ENCODE measurements at places on chromosomes 11 and 22. TPM values are rescaled to one million over a fixed set of nuclear protein-coding genes. Genes with fewer than 3 reads are reported as not detected.

The CHRDL2 gene
- total RNA-seq = not detected

The APOL3 gene
- total RNA-seq = 111 TPM

The TRIM6 gene
- total RNA-seq = not detected

The SYT8 gene
- total RNA-seq = not detected

The VSIG10L2 gene
- not detected for total RNA-seq

The LRRC32 gene
- total RNA-seq = 2.4 TPM

The MPPED2 gene
- 1.7 TPM for total RNA-seq

The CREB3L1 gene
- not detected for total RNA-seq

The GTSE1 gene
- 0.14 TPM for total RNA-seq

The TSPAN18 gene
- 23.0 TPM for total RNA-seq

The KCNJ11 gene
- total RNA-seq = 0.08 TPM

The NPAS4 gene
- not detected for total RNA-seq

The NXPE4 gene
- not detected for total RNA-seq

The PKNOX2 gene
- not detected for total RNA-seq

The PC gene
- total RNA-seq = 7.1 TPM

The AP5B1 gene
- 12.7 TPM for total RNA-seq

The RAB36 gene
- 0.87 TPM for total RNA-seq

The BEST1 gene
- total RNA-seq = 0.14 TPM

All from CD4-positive, alpha-beta T cell (primary cell).